ENCODE measurements at places on chromosomes 6 and 20.
A peak's percentile ranks its signal among the peaks of the same experiment; 100 is the strongest.

- no peak for DNase-seq
Measured at GRCh38 chr6:140537834-140538705, 1163.6 kb upstream of the CITED2 start.

GRCh38 chr6:33298773-33299236, at the start of gene RGL2:
TSS of gene RGL2 (minus strand) at chr6:33298942. CDS start at chr6:33298610, 332 bp downstream.
- peak; percentile 36 for DNase-seq

DNA sequence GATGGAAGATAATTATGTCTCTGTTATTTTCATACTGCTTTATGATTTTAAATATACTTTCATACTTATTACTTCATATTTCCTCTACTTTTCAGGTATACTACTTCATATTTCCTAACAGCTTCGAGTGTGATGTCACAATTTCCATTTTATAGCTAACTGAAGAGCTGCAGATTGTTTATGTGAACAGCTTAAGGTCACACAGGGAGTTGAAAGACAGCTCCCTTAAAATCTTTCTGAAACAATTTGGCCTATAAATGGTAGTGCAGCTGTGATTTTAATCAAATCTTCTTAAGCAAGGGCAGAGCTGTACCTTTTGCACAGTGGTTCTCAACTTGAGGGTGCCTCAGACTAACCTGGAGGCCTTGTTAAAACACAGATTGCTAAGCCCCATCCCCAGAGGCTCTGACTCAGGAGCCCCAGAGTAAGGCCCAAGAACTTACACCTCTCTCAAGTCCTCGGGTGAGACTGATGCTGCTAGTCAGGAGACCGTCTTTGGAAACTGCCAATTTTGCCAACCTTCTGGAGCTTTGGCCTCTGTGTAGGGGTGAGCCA, 347.0 kb upstream of the HSF2 start:
- no peak for DNase-seq

- DNase-seq: no peak
Measured at GRCh38 chr6:40344566-40345167, 242.5 kb downstream of the LRFN2 start.

DNA sequence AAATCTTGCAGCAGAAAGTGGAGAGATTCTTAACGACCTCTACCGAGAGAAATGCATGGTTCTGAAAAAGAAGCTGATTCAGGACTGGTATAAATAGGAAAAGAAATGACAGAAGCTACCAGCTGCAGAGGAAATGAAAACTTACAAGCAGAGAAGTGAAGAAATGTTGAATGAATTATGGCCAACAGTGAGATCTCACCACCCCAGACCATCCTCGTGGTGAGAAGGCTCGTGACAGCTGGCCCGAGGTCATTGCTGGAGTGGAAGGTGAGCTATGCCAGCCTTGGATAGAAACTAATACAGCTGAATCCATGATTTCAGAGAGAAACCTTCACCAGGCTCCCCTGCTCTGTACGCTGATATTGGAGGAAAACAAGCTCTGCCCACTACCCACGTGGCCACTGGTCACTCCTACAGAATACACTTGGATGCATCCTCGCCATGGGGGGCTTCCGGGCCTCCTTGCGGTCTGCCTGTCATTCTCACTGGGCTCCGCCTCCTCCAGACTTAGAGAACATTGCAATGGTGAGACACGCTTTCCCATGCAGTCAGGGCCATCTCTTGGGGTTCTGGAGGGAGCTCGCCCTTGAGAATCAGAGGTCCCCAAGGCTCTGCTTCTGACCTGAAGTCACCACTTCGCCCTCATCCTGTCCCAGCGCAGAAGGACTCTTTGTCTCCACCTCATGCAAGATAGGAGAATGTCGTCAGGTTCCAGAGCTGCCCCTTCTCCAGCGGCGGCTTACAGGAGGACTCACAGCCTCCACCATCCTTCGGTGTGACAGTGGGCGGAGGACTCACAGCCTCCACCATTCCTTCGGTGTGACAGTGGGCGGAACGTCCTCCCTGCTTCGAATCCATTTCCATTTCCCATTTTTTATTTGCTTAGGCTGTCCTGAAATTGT, 10.6 kb upstream of the TUBB2B start:
- no peak for DNase-seq

- peak; percentile 50 for DNase-seq
Measured at GRCh38 chr6:2891768-2892170, 11.3 kb downstream of the SERPINB9 start.

DNA sequence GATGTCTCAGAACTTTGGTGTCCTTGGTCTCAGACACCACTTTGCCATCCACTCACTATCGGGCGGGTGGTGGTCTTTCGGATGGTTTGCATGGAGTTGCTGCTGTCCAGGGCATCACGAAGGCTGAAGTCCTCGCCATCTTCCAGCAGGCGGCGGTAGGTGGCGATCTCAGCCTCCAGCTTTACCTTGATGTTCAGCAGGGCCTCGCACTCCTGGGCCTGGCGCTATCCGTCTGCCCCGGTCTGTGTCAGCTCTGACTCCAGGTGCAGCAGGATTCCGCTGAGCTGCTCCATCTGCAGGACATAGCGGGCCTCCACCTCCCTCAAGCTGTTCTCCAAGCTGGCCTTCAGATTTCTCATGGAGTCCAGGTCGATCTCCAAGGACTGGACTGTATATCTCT, 36.0 kb downstream of the ZNF311 start:
- DNase-seq: no peak

DNA sequence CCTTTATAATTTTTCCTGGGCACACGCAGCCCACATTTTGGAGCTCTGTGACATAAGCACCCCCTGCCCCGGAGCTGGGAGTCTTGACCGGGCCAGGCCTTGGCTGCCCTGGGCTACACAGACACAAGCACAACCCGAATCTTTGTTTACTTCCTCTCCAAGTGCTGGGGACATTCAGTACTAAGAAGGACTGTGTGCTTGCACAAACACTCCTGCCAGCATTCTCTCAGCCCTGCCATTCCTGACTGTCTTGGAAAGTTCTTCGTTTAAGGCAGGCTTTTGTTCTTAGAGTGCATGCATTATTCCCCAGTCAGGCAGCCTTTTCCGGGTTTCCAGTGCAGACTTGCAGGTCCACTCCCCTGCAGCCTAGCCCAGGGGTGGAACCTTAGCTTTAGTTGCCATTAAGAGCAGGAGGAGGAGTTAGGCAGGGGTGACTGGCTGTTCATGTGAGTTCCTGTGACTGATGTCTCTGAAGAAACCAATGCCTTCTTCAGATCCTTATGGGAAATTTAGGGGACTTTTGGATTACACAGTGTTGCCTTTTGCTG, 28.6 kb downstream of the FOXO3 start:
- DNase-seq: no peak

DNA sequence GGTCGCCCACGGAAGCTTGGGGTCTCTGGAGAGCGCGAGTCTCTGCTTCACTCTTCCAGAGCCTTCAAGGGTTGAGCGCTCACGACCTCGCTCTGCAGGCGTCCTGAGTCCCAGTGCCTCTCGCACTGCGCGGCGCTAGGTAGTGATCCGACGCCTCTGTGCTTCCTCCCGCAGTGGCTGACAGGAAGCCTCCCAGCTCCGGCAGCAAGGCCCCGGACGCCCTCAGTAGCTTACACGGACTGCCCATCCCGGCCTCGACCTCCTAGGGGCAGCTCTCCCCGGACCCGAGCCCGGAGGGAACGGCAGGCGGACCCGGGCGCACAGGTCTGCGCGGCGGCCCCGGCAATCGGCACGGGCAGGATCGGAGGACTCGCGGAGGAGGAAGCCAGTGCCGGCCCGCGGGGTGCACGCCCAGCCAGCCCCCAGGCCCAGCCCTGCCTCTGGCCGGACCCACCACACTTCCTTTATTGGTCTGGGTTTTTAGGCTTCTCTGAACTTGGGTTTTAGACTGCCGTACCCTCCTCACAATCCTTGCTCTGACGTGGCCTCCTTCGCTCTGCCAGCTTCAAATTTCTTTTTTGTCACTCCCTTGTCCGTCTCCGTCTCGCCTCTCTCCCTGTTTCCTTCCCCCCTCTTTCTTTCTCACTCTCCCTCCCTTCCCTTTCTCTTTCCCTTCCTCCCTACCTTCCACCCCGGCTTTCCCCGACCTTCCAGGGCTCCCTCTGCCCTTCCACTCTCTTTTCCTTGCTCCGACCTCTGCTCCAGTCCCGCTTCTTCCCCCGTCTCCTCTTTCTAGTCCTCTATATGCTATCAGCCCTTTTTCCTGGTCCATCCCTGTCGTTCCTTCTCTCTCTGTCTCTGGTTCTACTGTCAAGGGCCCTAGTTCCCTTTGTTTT, 9.1 kb downstream of the PAX1 start:
- DNase-seq: no peak

DNA sequence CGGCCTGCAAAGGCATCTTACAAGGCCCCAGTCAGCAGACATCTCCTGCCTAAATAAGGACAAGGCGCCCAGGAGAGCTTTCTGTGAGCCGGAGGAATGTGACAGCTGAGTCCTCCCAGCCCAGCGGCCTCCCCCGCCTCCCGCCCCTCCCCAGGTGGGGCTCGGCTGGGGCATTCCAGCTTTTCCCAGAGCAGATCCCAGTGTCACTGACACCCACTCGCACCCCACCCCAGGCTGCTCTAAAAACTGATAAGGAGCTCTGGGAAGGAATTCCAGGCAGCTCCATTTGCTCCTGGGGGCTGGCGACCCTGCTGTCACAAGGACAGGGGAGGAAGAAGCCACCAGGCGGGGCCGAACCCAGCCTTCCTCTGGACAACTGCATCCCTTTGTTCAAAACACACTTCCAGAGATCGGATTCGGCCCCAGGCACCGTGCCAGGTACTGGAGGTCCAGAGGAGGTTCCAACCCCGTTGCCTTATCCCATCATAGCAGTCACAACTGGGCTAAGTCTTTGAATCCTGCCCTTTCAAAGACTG, 49.7 kb downstream of the JPH2 start:
- DNase-seq: no peak

GRCh38 chr6:356828-357251, 34.7 kb upstream of the IRF4 start:
- no peak for DNase-seq

- DNase-seq: no peak
Measured at GRCh38 chr20:34710568-34710839, 6.4 kb downstream of the TP53INP2 start.

DNA sequence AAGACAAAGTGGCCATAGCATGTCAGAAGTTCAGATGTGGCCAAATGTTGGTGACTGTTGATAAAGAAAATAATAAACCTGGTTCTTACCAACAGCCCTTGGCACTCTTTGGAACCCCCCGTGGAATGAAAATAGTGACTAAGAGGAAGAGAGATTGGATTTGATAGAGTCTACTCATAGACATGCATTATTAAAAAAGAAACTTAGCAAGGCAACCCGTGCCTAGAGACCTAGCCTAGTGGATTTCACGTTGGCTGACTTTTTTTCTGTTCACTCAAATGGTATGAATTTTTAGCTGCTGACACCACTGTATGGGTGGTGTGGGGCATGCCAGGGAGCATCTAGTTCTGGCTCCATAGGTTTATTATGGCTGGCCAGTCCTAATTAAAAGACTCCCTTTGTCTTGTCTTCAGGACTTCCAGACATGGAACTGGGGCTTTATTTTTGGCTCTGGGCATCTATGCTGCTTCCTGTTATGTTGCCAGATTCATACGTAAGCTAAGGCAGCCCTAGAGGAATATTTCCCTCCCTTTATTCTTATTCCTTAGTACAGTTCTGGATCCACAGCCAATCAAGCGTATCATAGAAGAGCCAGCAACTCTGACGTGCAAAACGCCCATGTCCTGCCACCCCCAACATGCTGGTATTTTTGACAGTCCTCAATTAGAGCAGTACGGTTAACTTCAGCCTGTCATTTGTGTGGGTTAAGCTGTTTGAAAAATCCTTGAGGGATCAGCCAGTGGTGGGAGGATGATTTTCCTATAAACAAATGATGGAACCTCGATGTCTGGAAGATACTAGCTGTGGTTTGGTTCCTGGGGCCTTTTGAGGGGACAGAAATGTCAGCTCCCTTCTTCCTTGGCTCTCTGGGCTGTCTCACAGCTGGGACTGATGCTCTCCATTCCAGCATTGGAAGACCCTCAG, 127.5 kb downstream of the ISM1 start:
- no peak for DNase-seq

DNA sequence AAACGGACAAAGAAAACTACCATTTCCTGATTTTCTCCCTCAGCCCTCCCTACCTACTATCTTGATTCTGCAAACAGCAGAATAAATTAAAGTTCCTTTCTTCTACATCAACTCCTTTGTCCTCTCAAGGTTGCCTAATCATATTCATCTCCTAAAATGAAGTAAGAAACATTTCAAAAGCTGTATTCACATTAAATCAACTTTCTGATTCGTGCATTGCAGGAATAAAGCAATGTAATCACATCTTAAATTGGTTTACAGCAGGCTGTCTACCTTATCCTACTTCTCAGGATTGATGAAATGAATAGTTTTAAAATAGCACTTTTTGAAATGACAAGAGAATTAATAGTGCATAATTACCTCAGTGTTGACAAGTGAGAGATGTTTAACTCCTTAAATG, 25.1 kb downstream of the PRKN start:
- DNase-seq: no peak

GRCh38 chr20:57811374-57812020, 101.7 kb upstream of the PMEPA1 start:
- DNase-seq: no peak

GRCh38 chr6:54846857-54847674, 495 bp downstream of the FAM83B start:
- DNase-seq: no peak

GRCh38 chr6:157744102-157744601, 78.9 kb upstream of the SNX9 start:
- no peak for DNase-seq

DNA sequence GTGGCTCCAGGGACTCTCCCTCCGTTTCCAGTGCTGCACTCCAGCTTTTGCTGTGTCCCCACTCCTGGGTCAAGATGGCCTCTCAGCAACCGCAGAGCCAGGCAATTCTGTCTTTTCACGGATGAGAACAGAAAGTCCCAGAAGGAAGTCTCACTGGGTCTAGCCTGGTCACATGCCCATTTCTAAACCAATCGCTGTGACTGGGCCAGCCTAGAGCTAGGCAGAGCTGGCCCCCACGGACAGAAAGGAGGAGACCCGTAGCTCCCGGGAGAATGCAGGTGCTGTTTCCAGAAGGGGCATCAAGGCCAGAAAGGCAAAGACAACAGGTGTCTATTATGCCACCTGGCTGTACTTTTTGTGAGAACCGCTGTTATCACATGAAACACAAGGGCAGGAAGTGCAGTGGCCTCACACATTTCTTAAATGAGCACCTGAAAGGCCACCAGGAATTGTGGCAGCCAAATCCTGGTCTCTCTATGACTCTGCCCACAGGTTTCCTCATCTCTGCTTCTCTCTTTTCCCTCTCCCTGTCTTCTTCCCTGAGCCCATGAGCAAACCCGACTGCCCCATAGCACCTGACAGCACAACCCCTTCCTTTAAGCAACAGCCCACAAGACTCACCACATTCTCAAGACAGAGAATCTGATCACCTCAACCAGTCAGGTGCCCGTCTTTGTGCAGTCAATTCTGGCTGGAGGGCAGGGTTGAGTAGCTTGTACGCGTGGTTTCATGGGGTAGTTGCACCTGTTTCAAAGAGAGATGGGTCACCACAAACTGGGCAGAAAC, 37.1 kb upstream of the B4GALT5 start:
- no peak for DNase-seq

Measured in stimulated activated effector memory CD8-positive, alpha-beta T cell treated with anti-CD3 and anti-CD28 coated beads, Interleukin-12 subunit alpha, Interleukin-12 subunit beta, amount 100 ng/mL, for 72 hours (primary cell).